ENCODE measurements at places on chromosomes 11 and 22.
A peak's percentile ranks its signal among the peaks of the same experiment; 100 is the strongest.

DNA sequence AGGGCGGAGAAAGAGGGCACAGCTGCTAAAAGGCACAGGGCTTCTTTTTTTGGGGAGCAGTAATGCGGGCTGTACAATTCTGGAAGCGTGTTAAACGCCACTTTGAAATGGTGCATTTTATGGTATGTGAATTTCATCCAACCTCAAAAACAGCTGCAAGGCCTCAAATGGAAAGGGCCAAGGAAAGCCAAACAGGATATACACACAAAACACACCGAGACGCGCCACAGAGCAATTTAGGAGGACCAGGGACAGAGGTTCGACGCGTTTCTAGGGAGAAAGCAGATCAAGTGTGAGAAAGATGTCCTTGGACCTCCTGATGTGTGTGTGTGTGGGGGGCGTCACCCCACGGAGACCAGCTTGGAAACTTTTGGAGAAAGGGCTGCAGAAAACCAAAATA is 31.1 kb downstream of the TSPAN4 start:
- no peak for DNase-seq

GRCh38 chr22:39661842-39662685 is 91.5 kb downstream of the CACNA1I start:
- DNase-seq: no peak

- no peak for DNase-seq
These were observed 469.9 kb downstream of the MN1 start for GRCh38 chr22:27331526-27332281.

DNA sequence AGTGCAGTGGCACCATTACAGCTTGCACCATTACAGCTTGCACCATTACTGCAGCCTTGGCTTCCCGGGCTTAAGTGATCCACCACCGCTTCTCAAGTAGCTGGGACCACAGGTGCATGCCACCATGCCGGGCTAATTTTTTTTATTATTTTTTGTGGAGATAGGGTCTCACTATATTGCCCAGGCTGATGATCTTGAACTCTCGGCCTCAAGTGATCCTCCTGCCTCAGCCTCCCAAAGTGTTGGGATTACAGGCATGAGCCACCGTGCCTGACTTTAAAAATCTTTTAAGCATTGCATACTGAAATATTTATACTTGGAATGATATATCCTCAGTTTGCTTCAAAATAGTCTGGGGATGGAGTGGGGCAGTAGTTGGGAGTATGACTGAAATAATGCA is 10.4 kb downstream of the PAFAH1B2 start:
- no peak for DNase-seq

DNA sequence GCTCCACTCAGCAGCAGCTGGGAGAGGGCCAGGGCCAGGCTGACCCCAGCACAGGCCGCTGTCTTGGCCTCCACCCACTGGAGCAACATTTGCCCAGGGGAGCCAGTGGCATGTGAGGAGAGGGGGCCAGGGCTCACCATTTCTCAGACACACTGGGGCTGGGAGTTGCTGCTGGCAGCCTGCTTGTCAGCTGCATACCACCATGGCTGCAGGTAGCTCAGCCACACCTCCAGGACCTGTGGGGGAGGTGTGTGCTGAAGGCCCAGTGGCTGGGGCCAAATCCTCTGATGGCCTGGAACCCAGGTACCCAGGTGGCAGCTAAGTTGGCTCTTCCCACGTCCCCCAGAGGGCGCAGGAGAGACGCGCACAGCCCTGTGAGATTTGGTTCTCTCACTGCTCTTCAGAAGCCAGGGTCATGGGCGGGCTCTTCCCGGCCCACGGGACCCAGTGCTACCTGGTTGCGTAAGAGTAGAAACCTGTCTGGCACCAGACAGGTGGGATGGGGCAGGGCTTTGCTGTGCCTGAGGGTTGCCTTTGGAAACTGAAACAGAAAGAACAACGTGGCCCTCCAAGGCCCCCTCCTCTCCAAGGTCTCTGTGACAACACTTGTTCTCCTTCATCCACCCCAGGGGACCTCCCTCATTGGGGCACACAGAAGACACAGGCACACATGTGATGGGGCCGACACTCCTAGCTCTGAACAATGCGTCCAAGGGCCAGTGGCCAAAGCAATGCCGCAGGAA is 98.8 kb downstream of the MED15 start:
- no peak for DNase-seq

DNA sequence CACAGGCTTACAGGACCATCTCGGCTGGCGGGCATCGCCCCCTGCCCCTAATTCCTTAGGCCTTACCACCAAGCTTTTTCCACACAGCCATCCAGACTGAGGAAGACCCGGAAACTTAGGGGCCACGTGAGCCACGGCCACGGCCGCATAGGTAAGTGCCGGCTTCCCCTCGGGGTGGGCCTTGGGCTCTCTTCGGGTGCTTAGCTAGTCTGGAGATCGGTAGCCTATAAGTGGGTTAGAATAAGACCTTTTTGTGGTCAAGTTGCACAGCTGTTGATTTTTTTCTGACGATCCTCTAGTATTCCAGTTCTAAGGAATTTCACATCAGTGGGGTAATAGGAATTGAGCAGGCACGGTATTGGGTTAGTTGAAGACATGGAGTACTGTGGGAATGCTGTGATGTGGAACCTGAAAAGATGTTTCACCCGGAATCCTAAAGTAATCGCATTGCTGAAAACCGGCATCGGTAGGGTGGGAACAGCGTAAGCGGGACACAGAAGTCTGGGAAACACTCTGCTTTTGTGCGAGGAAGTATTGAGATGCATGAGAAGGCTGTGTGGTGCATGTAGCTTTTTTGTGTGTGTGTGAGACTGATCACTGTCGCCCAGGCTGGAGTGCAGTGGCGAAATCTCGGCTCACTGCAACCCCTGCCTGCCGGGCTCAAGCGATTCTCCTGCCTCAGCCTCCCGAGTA is 669 bp downstream of the RPL27A start:
- peak; percentile 49 for DNase-seq

All from left forelimb (tissue), 1 donor.